ENCODE measurements at places on chromosomes 13 and 19. TPM values are rescaled to one million over a fixed set of nuclear protein-coding genes. Genes with fewer than 3 reads are reported as not detected.

KLF1 gene
- total RNA-seq = not detected

FUT6 gene
- total RNA-seq = not detected

ZNF429 gene
- 5.3 TPM for total RNA-seq

URI1 gene
- 63.5 TPM for total RNA-seq
